ENCODE measurements at places on chromosomes 4 and X.

GRCh38 chr4:5300283-5300682 is 249.0 kb downstream of the STK32B start:
- DNase-seq: no peak

DNA sequence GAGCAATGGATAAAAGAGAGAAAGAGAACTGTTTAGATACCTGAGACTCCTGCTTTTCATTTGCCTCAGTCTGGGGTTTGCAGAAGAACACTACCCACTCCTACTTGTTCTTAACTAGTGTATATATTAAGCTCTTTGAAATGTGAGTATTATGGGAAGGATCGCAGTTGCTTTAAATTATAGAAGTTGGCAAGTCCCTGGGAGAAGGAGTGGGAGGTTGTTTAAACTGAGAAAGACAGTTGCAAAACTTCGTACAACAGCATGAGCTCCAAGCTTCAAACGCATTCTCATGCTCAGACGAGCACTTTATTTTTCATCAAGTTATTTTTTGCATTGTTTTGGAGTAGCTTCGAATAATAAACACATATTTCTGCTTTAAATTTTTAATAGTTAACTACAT is 88.1 kb upstream of the C1QTNF7 start:
- no peak for DNase-seq

- DNase-seq: no peak
Observed at GRCh38 chr4:16745009-16745635, 153.3 kb downstream of the LDB2 start.

DNA sequence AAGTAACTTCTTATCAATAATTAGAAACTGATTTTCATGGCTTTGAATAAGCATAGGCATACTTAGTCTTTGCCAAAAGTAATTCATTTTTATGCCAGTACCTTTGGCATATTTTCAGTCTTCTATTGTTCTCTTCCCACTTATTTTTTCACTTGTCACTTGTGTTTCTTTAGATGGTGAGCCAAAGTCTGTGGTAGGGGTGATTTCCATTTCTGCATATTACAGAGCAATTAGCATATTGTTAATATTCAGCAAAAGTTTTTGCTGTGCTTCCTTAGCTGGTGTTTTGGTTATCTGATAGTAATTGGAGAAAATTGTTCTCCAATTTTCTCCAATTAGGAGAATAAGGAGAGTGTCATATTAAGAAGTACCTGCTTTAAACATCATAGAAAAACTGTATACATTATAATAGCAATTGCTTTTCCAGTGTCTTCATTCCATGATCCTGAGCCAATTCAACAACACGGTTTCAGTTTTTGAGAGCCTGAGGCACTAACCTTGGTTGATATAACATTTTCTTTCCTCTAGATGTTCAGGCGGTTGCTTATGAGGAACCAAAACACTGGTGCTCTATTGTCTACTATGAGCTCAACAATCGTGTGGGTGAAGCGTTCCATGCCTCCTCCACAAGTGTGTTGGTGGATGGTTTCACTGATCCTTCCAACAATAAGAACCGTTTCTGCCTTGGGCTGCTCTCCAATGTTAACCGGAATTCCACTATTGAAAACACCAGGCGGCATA is 64.7 kb downstream of the SMAD1 start:
- no peak for DNase-seq

- no peak for DNase-seq
Observed at GRCh38 chr4:87884976-87885549, 52.3 kb downstream of the MEPE start.

DNA sequence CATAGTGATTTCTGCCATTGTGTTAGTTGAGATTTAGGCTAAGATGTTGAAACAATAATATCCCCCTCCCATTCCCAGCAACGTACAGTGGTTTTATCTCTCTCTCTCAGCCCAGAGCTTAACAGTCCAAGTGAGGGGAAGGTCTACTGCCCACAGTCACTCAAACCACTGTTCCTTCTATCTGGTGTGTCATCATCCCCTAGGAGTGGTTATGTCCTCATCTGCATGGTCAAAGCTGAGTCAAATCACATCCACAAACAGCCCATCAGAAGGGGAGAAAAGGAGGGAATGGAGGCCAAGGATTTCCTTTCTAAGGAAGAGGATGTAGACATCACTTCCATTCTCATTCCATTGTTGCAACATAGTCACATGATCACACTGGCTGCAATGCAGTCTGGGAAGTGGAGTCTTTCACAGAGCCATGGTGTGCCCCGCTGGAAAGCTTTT is 42.8 kb upstream of the CHRNA9 start:
- DNase-seq: no peak

DNA sequence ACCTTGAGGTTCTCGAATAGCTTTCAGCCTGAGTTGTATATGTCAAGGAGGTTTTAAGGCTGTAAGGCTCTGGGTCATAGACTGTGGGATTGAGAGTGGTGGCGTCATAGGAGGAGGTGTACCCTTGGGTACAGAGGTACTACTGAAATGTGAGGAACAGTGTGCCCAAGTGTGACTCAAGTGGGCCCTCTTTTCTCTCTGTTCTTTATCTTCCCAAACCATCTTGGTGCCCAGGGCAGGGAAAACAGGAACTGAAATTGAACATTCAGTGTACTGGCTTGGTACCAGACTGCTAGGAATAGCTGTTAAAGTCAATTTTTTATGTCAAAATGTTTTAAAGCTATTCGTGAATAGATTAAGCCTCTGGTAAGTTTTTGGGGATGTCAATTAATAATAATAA is 136.2 kb upstream of the RPS6KA3 start:
- DNase-seq: no peak
